ENCODE measurements at places on chromosomes 5 and 9.

- no peak for DNase-seq
Measured at GRCh38 chr5:143695941-143696340, 116.0 kb upstream of the HMHB1 start.

DNA sequence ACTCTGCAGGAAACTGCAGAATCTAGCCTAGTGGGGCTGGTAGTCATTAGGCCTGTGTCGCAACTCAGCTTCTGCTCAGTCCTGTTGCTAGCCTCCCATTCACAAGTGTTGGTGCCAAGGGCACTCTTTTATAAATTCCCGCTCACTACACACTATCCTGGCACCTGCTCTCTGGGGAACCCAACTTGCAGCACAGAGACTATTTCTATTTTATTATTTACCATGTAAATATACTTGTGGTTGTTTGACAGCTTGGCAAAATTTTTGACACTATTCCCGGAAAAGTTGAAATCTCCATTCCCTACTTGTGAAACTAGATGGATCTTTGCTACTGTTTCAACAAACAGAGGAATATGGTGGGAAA is 20.4 kb upstream of the SMC2 start:
- DNase-seq: no peak

GRCh38 chr5:17839848-17840247 is 205.6 kb downstream of the TAF11L14 start:
- DNase-seq: no peak

DNA sequence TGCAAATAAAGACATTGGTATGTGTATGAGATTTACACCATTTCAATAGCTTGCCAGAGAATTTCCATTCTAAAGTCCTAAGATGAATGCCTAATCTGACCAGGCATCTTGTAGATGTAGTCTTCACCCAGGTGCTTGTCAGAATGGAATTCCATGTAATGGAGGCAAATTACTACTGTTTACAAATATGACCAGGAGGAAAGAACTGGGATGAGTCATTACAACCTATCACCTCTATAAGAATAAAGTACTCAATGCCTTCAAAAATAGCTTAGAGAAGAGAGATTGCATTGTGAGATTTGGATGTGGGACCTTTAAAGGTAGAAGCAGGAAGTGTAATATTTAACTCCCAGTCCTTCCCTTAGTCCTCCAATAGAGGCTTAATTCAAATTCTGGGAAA is 507.0 kb upstream of the PTGER4 start:
- DNase-seq: no peak

DNA sequence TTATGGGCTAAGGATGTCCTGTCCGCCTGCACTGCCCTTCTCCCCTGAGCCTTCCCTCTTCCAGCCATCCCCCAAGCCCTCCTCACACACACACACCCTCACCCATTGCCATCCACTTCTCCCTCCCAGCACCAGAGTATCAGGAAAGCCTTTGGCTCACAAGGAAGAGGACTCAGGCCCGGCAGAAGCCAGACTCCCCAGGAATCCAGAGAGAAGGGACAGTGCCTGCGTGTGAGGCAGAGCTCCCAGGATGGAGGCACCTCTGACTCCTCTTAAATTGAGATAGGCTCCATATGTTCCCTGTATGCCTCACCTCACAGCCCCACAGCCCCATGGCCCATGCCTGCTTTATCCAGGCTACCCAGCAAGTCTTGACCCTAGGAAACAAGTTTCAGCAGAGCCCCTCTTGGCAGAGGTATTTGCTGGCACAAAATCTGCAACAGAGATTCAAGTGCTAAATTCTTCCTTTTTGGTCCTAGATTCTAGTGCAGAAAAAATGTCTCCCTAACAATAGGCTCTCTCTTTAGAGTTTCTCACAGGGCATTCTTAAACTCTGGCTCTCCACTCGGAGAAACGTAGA is 761 bp downstream of the IL17B start:
- DNase-seq: no peak

DNA sequence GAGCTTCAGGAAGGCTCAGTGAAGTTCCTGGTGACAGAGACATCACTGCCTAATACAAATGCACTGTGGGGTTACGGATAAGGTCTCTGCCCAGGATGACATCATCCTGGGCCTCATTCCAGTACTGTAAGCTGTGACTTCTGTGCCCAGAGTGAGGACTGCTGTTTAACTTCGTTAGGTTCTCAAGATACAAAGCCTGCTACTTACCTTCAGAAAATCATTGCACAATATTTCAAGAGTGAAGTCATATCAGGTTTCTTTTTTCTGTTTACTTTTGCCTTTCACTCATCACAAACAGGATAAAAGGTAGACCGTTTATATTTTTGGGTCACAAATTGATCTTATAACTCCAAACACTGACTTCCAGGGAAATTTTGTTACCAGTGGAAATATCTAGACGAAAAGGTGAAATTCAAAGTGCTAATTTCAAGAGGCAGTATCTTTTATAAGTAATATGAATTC is 241.2 kb downstream of the PIK3R1 start:
- DNase-seq: no peak

GRCh38 chr5:146565764-146566367 is 49.9 kb upstream of the GPR151 start:
- peak; percentile 1 for DNase-seq

DNA sequence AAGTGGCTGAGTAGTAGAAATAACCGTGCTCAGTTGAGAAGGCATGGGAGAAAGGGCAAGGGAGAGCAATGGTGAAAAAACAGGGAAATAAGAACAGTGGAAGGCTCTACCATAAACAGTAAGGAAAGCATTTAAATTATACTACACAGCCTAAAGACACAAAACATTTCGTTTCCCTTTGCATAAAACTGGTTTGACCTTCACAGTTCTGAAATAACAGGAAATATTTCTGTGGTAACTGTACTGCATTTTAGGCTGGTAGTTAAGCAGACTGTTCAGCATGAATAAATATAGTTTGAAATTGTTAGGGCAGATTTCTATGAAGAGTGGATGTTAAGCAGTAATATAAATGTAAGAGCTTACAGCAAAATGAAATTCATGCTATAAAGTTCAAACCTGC is 147.5 kb downstream of the CSNK1G3 start:
- DNase-seq: no peak

- DNase-seq: no peak
Measured at GRCh38 chr5:125100951-125101350, 354.5 kb upstream of the ZNF608 start.
